ENCODE measurements at places on chromosomes 5 and 9. TPM values are rescaled to one million over a fixed set of nuclear protein-coding genes. Genes with fewer than 3 reads are reported as not detected.

MYMK gene
- total RNA-seq, result not detected

MTX3 gene
- 2.1 TPM for total RNA-seq

CDKN2B-AS1 gene
- total RNA-seq, result 1.9 TPM

ADAMTS2 gene
- total RNA-seq, result 0.88 TPM

SPINK6 gene
- total RNA-seq, result not detected
